ENCODE measurements at places on chromosomes 16 and 17. TPM values are rescaled to one million over a fixed set of nuclear protein-coding genes. Genes with fewer than 3 reads are reported as not detected.

DPEP2 gene
- 5.3 TPM for total RNA-seq

TNFRSF13B gene
- not detected for total RNA-seq

SECTM1 gene
- total RNA-seq = 12.7 TPM

SEPTIN12 gene
- not detected for total RNA-seq

Measured in activated CD4-positive, alpha-beta memory T cell treated with anti-CD3 and anti-CD28 coated beads for 36 hours (primary cell).